ENCODE measurements at places on chromosomes 3 and 15.

DNA sequence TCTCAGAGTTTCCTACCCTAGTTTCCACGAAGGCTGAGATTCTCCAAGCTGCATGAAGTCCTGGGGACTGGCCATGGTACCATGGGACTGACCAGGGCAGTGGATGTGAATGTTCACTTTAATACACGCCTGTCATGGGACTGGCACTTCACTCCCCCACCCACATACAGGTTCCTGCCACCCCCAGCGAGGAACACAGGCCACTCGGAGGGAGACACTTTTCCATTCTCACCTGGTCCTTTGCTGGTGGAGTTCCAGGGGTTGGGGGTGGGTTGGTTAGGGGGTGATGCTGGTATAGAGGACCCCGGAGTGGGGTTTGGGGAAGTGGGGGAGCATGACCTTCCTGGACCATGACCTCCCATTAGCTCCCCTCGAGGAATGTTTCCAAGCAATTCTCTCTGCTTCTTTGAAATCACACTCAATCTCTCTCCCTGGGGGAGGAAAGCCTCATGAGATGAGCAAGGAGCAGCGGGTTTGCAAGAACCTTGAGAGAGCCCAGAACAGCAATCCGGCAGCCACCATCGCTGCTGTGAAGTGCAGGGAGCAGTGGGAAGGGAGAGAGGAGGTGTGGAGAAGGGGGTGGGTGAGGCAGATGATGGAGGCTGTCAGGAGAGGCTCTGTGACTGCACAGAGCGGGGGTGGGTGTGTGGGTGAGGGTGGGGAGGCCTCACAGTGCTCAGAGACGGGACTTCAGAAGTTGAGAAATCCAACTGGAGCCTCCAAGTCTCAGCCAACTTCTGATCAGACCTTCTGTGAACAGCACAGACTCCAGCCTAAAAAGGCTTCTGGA lies 69.7 kb downstream of the ADCY5 start:
- DNase-seq, result no peak

GRCh38 chr3:57809609-57809968 lies 53.5 kb downstream of the SLMAP start:
- no peak for DNase-seq

DNA sequence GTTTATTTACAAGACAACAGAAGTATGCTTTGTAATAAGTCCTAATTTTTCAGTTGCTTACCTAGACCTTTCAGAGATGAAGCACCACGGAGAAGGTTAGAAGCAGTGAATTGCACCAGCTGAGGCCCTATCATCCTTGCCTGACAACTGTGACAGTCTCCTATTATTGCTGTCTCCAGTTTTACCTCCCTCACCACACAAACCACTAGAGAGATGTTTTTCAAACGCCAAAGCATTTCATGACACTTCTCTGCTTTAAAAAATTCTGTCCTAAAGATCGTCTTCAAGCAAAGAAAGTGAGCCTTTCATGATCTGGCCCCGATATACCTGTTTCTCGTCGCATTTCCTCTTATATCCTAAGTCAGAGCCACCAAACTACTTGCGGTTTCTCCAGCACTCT lies 72.3 kb upstream of the TSPAN3 start:
- no peak for DNase-seq

DNA sequence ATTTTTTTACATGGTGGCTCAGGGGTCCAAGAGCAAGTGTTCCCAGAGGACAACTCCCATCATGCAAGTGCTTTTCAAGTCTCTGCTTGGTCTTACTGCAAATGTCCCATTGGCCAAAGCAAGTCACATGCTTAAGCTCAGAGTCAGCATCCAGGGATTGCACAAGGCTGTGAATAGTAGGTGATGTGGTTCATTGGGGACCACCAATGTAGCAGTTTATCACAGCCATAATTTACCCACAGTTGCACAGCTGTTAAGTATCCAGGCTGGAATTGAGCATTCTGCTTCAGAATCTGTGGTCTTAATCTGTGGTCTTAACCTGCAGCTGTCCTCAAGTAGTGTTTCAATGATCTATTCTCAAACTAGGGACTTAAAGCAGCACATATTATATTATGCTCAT lies 71.4 kb upstream of the PLCL2 start:
- no peak for DNase-seq

DNA sequence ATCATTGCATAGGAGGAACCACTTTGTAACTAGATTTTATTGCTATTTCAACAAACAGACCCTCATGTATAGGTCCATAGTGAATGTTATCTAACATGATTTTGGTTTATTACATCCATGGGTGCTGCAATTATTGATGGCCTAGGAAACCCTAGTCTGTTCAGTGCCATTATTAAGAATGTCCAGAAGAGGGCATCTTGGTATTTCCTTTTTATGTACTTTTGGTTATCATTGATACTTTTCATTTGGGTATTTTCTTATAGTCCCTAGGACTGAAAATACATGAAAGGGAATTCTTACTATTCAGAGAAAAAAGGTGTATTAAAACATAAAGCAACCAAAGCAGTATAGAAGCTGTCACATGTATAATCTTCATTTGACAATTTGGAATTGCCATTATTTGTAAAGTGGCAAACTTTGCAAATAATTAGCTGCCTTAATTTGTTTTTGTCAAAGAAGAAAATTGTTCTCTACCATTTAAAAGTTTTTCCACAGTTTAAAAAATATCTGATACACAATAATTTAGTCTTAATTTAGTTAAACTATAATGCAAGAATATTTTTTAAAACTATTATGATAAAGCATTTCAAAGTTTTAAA lies 48.7 kb downstream of the CNOT10 start:
- DNase-seq, result no peak

- DNase-seq, result no peak
These were observed 187.8 kb downstream of the TUSC7 start for GRCh38 chr3:116897382-116897781.

GRCh38 chr3:47523310-47524073 lies 10.0 kb upstream of the ELP6 start:
- DNase-seq, result no peak

DNA sequence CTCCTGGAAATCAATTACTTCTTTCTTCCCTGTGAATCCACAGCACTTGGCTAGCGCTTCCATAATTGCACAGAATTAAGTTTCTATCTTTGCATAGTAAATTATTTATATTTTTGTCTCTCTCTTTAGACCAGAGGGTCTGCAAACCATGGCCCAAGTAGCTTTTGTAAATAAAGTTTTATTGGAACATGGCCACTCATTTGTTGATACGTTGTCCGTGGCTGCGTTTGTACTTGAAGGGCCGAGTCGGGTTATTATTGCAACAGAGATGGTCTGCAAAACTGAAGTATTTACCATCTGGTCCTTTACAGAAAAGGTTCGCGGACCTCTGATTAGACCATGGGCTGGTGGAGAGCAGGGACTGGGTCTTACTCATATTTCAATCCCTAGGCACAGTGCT lies 102.5 kb downstream of the RPLP1 start:
- DNase-seq, result no peak

DNA sequence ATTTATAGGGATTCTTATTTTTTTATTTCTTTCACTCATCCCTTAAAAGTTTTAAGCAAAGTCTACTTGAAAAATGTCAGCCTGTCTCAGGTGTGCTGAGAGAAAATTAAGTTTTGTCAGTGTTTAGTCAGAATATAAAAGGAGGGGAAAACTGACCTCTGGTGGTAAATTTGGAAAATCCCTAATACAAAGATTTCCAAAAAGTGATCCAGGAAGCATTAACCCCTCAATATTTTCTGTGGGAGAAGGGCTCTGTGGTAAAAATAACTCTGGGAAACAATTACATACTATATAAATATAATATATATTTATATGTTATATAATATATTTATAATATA lies 41.0 kb upstream of the FRMD4B start:
- no peak for DNase-seq

DNA sequence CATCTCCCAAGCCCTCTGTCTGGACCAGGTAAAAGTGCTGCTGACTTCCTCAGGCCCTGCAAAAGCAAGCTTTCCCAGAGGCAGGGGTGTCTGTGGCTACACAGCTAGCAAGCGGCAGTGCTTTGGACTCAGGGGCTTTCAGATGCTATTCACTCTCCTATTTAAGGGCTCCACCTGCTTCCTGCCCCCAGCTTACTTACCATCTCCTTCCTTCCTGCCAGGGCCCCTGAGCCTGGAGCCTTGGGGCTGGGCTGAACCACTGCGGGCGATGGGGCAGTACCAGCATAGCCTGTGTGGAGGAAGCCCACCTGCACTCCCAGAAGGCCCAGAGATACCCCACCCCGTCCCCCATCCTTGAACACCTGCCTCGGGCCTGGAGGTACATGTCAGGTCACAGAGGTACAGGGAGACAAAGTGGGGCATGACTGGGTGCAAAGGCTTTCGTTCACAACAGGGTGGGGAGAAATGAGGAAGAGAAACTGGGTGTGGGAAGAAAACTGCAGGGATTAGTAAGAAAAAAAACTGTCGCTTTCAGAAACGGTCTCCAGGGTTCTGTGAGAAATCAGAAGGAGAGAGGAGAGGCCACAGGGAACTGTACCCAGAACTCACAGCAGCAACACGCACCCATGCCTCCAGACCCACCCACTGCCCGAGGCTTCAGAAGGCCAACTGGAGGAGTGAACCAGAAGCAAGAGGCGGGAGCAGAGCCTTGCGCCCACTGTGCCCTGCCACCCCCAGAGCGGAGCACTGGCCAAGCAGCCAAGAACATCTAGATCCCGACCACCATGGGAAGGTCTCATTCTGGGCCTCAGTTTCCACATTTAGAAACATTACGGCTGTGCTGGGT lies 49.5 kb downstream of the CCDC12 start:
- DNase-seq, result no peak

- no peak for DNase-seq
These were observed 108.7 kb downstream of the GALK2 start for GRCh38 chr15:49278751-49279150.

Data from Right ventricle myocardium superior (tissue), 1 donor.